ENCODE measurements at places on chromosomes 6 and 20.

DNA sequence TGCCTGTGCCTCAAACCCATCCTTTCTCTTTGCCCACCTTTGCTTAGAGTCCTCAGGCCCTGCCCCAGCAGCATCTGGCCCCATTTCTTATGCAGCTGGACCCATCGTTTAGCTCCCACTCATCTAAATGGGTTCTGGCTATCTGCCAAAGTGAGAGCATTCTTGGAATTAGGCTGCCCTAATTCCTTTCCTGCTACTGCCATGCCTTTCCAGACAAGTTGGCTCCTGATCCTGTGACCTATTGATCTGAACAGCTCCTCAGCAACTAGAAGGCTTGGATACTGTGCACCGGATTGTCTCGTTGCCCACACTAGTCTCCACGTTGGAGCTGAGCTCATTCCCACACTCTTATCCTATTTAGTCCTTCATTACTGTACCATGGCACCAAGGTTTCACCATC lies 22.9 kb downstream of the DZANK1 start:
- DNase-seq = no peak

- no peak for DNase-seq
Measured at GRCh38 chr6:131923356-131923755, 27.8 kb downstream of the CCN2 start.

DNA sequence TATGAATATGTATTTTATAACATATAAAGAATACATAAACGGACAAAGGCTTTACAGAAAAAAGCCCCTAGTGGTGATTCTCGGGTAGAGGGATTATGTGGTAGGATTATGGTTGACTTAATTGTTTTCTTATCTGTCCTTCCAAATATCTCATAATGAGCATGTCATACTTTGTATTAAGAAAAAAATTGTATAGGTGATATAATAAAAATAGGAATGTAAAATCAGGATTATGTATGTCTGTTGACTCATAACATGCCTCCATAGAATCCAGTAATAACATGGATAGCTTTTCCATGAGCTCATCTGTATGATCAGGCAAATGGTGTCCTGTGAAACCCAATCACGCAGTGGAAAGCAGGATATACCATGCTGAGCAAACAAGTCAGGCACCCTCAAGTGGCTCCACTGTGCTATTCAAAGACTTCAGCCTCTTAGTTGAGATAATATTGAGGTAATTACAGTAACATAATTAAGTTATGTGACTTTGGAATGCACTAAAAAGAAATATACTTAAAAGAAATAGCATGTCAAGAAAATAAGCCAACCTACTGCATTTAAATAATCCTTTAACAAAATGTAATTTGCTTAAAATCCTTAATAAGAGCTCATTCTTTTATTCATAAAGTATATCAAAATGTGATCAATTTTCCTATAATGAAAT lies 39.6 kb upstream of the PRELID3B start:
- DNase-seq = no peak

DNA sequence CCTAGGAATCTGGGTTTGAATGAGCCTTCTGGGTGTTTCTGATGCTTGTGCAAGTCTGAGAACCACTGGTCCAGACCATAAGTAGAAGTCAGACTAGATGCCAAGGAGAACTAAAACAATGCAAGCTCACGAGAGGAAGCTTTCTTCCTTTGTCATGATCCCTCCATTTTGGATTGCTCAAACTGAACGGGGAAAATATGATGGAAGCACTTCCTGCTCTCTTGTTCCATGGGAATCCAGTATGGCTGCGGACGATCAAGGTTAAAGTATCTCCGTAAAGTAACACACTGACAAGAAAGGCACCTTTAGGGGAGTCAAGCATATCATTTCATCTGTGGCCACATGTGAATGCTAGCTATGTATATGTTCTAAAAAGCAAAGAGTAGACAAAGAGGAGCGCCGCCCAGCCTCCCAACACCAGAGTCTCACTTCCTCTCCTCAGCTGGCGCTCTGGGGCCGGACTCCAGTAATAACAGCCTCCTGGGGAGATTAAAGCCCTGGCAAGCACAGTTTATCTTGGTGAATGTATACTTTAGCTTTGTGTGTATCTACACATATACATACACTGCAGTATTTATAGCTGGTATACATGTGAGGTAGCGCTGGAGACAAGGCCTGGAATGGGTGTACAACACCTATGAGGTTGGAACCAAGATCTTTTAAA lies 88.1 kb downstream of the FOXC1 start:
- DNase-seq = no peak

DNA sequence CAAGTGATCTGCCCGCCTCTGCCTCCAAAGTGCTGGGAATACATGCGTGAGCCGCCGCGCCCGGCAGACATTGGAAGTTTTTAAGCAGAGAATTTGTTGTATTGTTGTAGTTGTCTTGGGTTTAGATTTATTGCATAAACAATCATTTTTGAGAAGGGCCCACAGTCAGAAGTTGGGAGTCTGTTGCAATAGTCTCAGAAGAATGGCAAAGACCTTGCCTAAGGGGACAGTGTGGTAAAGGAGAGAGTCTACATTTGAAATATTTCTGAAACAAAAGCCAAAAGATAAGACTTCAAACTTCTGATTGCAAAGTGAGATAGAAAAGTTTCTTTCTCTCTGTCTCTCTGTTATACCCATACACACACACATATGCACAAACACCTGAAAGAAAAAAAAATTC lies 22.5 kb downstream of the HFE start:
- DNase-seq = no peak

- DNase-seq = no peak
Measured at GRCh38 chr20:50909413-50909812, 21.8 kb downstream of the ADNP start.

DNA sequence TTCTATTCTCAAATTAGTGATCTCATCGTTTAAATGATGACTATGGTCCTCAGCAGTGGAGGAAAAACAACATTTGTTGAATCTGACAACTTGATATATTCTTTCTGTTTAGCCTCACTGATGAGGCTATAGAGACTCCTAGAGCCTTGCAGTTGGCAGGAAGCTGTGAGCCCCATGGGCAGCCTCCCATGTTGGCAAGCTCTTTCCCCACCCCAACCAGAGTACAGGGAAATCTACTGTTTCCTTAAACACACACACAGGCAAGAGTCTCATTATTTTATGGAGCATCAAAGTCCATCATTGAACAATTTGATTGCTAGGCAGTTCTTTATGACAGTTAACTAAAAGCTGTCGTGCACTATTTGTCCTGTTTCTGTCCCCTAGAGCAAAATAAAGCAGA lies 498.2 kb upstream of the CITED2 start:
- no peak for DNase-seq

DNA sequence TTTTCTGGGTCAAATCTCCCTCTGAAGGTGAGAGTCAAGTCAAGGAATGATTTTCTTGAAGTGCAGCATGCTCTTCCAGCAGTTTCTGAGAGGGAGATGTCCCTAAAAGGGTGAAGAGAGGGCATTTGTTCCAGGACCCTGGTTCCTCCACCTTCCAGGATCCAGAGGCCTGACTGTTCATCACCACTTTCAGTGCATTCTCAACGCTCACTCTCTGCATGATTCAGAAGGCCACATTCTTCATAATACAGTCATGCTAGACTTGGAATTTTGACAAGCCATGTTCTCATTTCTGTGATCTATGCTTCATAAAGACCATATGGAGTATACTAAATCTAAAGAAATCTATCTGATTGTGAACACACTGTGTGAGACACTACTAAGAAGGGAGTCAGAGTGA lies 85.1 kb downstream of the PDE7B start:
- DNase-seq = no peak
